ENCODE measurements at places on chromosomes 1 and 21. TPM values are rescaled to one million over a fixed set of nuclear protein-coding genes. Genes with fewer than 3 reads are reported as not detected.

DNA sequence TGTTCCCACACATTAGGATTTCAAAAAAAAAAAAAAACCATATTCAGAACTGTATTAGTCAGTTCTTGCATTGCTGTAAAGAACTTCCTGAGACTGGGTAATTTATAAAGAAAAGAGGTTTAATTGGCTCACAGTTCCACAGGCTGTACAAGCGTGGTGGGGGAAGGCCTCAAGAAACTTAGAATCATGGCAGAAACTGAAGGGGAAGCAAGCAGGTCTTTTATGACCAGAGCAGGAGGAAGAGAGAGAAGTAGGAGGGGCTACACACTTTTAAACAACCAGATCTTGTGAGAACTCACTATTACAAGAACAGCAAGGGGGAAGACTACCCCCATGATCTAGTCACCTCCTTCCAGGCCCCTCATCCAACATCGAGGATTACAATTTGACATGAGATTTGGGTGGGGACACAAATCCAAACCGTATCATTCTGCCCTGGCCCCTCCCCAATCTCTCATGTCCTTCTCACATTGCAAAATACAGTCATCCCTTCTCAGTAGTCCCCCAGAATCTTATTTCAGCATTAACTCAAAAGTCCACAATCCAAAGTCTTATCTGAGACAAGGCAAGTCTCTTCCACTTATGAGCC, 51.8 kb downstream of the POU2F1 start:
- peaks cover 38% of the 10 kb centered on the region for H3K4me1 ChIP-seq
- no peak for DNase-seq
- H3K4me3 ChIP-seq, result no peak overlapping the region
- no peak overlapping the region for H3K27ac ChIP-seq
- H3K27me3 ChIP-seq, result no peaks in the 10 kb centered on the region
- no peaks in the 10 kb centered on the region for H3K36me3 ChIP-seq

DNA sequence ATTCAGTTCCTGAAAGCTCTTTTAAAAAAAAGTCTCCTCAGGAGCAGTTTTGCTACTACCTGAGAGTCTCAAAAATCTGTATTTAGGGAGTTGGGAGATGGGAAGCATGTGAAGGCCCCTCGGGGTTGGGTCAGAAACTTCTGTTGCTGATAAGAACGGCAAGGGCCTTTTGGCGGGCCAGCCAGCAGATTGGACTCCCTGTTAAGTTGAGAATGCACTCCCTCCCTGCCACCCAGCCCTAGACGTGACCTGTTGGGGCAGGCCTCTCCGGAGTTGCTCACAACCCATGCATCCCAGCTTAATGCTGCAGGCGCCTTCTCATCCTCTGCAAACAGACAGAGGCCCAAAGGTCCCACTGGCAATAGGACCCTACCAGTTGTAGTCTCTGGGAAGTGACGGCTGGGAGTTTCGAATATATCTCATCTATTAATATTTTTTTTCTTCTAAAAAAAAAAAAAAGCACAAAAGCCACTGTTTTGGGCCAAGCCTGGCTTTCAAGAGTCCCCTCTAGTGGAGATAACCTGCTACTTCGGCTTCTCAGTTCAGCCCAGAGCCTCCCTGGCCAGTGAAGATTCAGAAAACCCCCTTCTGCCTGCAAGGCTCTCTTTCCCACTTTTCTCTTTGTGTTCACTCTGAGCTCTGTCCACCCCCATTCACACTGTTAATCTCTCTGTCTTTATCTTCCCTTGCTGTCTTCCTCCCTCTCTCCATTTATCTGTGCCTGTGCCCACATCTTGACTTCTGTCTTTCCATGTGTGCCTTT, 5.3 kb downstream of the PLXNA2 start:
- H3K27me3 ChIP-seq, result peaks cover 31% of the 10 kb centered on the region
- no peaks in the 10 kb centered on the region for H3K36me3 ChIP-seq
- H3K4me3 ChIP-seq, result peak overlapping the region; percentile 90
- peaks cover 51% of the 10 kb centered on the region for H3K4me1 ChIP-seq
- H3K27ac ChIP-seq, result peak overlapping the region; percentile 59

Gene ILDR2
- total RNA-seq, result 2.1 TPM

GRCh38 chr1:225699336-225699735, 46.4 kb upstream of the ENAH start:
- peaks cover 6% of the 10 kb centered on the region for H3K4me1 ChIP-seq
- H3K36me3 ChIP-seq, result no peaks in the 10 kb centered on the region

Gene ZNF593OS
- total RNA-seq, result not detected

DNA sequence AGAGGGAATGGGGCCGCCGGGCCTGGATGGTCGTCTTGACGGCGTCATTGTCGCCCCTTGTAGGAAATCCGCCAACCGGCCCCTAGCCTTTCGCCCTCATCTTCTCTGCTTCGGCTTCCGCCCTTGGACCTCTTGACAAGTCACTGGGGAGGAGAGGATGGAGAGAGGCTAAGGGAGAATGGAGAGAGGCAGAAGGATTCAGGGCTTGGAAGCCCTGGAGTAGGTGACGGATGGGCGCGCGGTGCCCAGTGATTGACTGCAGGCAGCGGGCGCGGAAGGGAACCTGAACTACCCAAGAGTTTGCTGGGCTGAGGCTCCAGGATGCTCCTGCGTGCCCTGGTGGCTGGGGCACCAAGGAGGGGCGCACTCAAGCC, 651 bp downstream of the PDE4B start:
- H3K36me3 ChIP-seq, result no peaks in the 10 kb centered on the region
- no peak for DNase-seq
- peaks cover 20% of the 10 kb centered on the region for H3K4me1 ChIP-seq
- H3K27me3 ChIP-seq, result peaks cover 35% of the 10 kb centered on the region
- H3K4me3 ChIP-seq, result peak overlapping the region; percentile 26

DNA sequence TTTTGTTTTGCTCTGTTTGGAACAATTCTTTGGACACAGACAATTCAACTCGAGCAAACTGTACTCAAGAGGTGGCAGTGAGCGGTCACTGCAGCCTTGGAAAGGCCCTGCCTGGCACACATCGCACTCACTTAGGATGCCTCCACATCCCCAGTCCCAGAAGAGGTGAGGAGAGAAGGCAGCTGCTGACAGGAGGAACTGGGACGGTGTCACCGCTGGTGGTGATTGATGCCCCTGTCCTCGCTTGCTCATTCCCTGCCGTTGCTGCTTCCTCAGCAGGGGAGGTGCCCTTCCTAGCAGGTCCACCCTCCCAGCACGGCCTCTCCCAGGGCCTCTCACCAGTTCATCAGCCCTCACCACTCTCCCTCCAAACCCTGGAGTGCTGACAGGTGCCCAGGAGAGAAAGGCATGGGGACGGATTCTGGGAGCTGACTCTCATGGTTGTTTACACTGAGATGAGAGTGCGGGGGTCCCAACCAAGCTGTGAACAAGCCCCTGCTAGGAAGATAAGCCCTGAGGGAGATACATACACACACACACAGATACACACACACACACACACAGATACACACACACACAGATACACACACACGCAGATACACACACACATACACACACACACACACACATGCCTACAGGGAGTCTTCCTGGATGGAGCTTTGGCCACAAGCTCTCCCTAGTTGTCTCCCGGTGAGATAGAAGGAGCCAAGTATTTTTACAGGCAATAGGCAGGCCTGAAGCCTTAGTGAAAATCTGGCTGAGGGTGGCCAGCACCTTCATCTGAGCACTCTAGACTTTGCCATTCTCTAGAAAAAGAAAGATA, 101.1 kb downstream of the CDC7 start:
- H3K4me1 ChIP-seq, result no peaks in the 10 kb centered on the region
- no peak overlapping the region for H3K4me3 ChIP-seq
- H3K36me3 ChIP-seq, result no peaks in the 10 kb centered on the region
- DNase-seq, result no peak
- no peaks in the 10 kb centered on the region for H3K27me3 ChIP-seq

- no peaks in the 10 kb centered on the region for H3K4me1 ChIP-seq
- peaks cover 85% of the 10 kb centered on the region for H3K36me3 ChIP-seq
- H3K4me3 ChIP-seq, result no peak overlapping the region
- no peak overlapping the region for H3K27ac ChIP-seq
- no peak for DNase-seq
- H3K27me3 ChIP-seq, result no peaks in the 10 kb centered on the region
Observed at GRCh38 chr21:36247316-36248010, 72.5 kb upstream of the MORC3 start.

Gene C1orf141
- total RNA-seq, result not detected

Gene PRDM16
- 14.9 TPM for total RNA-seq

DNA sequence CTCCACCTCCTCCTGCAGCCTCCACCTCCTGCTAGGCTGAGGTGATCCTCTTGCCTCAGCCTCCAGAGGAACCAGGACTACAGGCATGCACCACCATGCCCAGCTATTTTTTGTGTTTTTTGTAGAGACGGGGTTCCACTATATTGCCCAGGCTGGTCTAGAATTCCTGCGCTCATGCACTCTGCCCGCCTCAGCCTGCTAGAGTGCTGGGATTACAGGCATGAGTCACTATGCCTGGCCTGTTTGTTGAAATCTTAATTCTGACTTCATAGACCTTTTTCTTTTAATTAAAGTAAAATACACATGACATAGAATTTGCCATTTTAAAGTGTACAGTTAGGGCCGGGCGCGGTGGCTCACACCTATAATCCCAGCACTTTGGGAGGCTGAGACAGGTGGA, 42.7 kb downstream of the FAAP20 start:
- DNase-seq, result no peak
- H3K4me3 ChIP-seq, result no peak overlapping the region
- H3K27ac ChIP-seq, result peak overlapping the region; percentile 92
- peaks cover 37% of the 10 kb centered on the region for H3K36me3 ChIP-seq
- H3K4me1 ChIP-seq, result no peaks in the 10 kb centered on the region
- H3K27me3 ChIP-seq, result no peaks in the 10 kb centered on the region

GRCh38 chr1:4563586-4563985, 90.8 kb upstream of the AJAP1 start:
- no peaks in the 10 kb centered on the region for H3K36me3 ChIP-seq
- no peak for DNase-seq
- H3K27ac ChIP-seq, result no peak overlapping the region
- H3K4me1 ChIP-seq, result no peaks in the 10 kb centered on the region

DNA sequence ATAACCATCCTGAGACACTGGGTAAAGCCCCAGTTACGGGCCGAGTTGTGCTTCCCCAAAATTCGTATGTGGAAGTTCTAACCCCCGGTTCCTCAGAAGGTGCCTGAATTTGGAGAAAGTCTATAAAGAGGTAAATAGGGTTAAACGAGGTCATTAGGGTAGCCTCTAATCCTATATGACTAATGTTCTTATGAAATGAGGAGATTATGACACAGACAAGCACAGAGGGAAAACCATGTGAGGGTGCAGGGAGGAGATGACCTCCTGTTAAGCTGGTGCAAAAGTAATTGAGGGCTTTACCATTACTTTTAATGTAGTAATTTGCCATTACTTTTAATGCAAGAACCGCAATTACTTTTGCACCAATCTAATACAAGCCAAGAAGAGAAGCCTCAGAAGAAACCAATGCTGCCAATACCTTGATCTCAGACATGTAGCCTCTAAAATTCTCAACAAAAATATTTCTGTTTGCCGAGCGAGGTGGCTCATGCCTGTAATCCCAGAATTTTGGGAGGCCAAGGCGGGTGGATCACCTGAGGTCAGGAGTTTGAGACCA, 260.8 kb downstream of the GPATCH2 start:
- no peak for DNase-seq
- H3K36me3 ChIP-seq, result no peaks in the 10 kb centered on the region
- no peak overlapping the region for H3K27ac ChIP-seq
- no peaks in the 10 kb centered on the region for H3K4me1 ChIP-seq
- H3K4me3 ChIP-seq, result no peak overlapping the region

- H3K27me3 ChIP-seq, result no peaks in the 10 kb centered on the region
- H3K36me3 ChIP-seq, result no peaks in the 10 kb centered on the region
- H3K4me1 ChIP-seq, result peaks cover 14% of the 10 kb centered on the region
- no peak overlapping the region for H3K27ac ChIP-seq
Observed at GRCh38 chr1:9374748-9375341, 82.2 kb downstream of the SPSB1 start.

Gene IL19
- not detected for total RNA-seq

DNA sequence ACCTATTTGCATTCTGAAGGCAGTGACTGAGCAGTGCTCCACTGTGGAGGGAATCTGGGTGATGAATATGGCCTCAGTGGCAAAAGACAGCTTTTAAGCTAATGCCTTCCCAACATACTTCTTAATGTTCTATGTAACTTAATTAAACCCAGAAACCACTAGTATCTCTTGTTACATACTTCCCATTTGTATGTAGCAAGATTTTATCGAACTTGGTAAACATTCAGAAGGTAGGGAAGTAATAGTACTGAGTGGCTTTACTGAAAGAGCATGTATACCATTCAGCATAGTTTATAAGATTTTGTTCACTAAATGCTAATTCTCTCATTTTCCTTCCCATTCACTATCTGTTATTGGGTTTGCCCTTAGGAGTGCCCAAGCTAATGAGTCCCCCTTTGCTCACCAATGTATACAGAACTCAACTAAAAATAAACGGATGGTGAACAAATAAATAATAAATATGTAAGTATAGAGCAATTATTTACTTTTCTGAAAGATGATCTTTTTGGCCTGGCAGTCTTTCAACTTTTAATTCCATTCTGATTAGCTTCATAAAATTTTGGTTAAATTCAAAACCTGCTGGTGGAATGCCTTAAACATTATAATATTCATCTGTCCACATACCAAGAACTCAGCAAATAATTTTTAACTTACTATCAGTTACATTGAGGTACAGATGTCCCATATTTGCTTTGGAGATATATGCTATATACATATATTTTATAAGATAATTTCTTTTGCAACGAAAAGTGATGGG, 204.4 kb downstream of the APP start:
- H3K27me3 ChIP-seq, result no peaks in the 10 kb centered on the region
- H3K36me3 ChIP-seq, result no peaks in the 10 kb centered on the region
- H3K27ac ChIP-seq, result no peak overlapping the region
- DNase-seq, result no peak

Gene EPHB2
- total RNA-seq, result 15.9 TPM

Gene ORC1
- total RNA-seq, result 2.3 TPM

- H3K27ac ChIP-seq, result peak overlapping the region; percentile 41
- peaks cover 34% of the 10 kb centered on the region for H3K4me1 ChIP-seq
- no peak overlapping the region for H3K4me3 ChIP-seq
- no peaks in the 10 kb centered on the region for H3K27me3 ChIP-seq
Observed at GRCh38 chr1:89310505-89310904, 37.8 kb upstream of the GBP5 start.

Gene PPIE
- total RNA-seq, result 36.3 TPM

GRCh38 chr1:37867784-37868183, 8.4 kb upstream of the MTF1 start:
- H3K27ac ChIP-seq, result no peak overlapping the region
- no peak for DNase-seq
- peaks cover 99% of the 10 kb centered on the region for H3K36me3 ChIP-seq
- H3K4me1 ChIP-seq, result peaks cover 3% of the 10 kb centered on the region
- H3K4me3 ChIP-seq, result no peak overlapping the region

Data from left lung (tissue), 14 donors.